ENCODE measurements at places on chromosomes 1 and 21.

- no peak for DNase-seq
Observed at GRCh38 chr1:18653367-18653766, 22.7 kb downstream of the PAX7 start.

DNA sequence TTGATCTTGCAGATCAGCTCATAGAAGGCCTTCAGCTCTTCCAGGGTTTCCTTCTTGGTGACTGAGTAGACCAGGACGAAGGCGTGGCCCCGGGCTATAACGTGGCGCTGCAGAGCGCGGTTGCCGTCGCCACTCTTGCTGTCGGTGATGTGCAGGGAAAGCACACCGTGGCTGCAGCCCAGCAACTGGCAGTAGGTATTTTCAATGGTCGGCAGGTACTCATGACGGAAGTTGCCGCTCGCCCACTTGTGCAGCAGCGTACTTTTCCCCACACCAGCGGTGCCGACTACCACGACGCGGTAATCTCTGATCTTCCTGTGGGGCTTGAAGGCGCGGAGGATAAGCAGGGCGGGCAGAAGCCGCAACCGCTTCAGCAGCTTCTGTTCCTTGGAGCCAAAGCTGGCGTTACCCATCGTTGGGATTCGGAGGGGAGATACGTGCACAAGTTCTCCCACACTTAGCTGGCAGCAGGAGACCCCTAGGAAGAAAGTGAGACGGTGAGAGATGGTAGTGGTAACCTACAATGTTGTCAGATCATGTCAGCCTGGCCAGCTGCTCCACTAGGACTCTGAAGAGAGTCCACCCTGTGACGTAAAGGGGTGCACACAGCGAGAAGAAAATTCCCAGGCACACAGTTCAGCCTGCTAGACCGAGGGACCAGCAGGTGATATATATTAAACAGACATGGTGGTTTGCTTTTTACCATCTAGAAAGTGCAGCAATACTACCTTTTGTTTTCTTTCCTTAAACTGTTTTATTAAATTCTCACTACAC is 3.4 kb downstream of the DIRAS3 start:
- no peak for DNase-seq

GRCh38 chr1:11383553-11384169 is 95.3 kb upstream of the DISP3 start:
- peak; percentile 28 for DNase-seq

- DNase-seq: no peak
Observed at GRCh38 chr1:204600203-204600602, 84.0 kb downstream of the MDM4 start.

GRCh38 chr1:152697701-152698600 is at the start of gene LCE2A:
Gene LCE2A, plus strand, starts transcription at chr1:152698345. Its CDS starts 557 bp downstream, at chr1:152698902.
- no peak for DNase-seq

- peak; percentile 81 for DNase-seq
Observed at GRCh38 chr1:119631086-119631432, 17.0 kb downstream of the ZNF697 start.

DNA sequence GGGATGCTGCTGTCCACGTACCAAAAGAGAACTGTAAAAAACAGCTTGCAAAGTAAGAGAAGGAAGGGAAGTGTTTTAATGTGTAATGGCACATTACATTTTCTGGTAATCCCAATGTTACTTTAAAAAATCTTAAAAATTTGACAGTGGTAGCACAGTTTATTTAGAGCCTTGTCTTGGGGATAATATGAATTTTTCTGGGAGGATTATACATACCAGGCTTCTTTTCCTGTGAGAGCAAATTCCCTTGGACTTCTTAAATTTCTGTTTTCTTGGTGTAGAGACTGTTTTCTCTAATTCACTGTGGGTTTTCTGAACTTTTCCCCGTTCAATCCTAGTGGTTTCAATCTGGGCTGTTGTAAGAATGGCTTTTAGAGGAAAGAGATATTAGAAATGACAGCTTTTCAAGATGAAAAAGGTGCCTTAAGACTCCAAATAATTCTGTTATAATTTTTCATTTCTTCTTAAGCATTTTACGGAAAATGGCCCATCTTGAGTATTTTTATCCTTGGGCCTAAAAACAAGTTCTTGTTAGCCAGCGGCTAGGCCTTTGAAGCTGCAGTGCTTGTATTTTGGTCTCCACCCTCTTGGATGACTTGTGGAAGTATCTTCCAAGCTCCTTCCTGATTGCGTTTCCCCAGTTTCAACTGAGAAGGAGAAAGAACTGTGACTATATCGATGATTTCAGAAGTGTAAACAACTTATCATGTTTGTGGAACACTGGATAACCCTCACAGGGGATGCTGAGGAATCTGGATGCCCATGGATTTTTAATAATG is 70.0 kb downstream of the LEPR start:
- DNase-seq: no peak

DNA sequence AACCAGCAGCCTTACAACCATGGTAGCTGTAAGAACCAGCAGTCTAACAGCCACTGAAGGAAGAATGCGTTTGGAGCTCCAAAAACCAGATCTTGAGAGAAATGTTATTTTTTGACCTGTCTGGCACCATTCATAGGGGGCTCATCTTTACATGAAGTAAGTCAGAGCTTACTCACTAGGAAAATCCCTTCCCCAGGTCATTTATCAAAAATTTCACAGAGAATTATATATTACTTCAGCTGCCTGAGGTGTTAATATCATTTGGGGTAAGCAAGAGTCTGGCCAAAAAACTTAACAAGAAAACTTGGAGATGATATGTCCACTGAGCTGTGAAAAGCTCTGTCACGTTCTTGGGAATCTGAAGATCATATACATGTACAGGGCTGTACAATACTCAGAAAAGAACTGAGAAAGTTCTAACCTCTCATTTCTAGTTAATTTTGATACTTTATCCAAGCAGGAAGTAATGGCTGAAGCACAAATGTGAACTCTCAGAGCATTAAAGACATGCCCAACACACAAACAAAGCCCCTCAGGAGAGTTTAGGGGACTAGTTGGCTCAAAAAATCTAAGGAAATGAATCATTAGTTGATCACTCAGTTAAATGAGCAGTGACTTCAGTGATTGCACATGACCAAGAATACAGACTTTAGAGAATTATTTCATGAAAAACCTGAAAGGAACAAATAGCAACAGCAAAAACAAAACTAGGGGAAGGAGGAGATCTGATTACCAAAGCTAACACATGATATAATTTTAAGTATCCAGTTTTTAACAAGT is 681.1 kb downstream of the LTN1 start:
- no peak for DNase-seq

DNA sequence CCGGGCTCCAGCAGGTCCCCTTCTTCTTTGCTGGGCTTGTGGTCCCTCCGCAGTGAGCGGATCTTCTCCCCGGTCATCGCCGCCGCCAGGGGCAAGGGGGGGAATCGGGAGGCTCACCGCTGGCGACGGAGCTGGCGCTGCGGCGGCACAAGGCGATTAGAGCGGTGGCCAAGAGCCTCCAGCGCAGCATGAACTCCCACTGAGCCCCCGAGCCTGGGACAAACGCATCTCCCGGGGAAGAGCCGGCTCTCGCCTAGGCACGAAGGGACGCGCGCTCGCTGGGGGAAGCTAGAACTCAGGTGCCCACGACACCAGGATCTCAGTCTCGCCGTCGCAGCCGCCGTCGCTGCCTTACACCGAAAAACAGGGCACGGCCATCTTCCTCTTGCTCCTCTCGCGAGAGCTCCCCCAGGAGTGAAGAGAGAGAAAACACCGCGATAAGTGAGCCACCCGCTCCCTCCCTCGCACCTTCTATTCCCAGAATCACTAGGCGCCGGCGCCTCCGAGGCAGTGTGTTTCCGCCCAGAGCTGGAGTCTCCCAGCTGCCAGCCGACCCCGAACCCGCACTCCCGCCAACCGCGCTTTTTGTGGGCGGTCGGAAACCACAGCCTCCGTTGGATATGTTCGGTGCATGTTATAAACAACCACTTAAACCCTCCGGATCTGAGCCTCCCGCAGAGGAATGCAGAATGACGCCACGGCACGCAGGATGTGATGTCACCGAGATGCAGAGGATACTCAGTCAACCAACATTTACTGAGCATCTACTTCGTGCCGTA is at the start of gene ANKRD13C:
ANKRD13C (minus strand) TSS at position 391 of the 779 bp plus-strand sequence; CDS start at position 77, 314 bp downstream.
- peak; percentile 91 for DNase-seq
